Activated T-cell treated with anti-CD3 and anti-CD28 coated beads for 48 hours (primary cell): ENCODE measurements at places on chromosomes 16 and 17.
A peak's percentile ranks its signal among the peaks of the same experiment; 100 is the strongest.

DNA sequence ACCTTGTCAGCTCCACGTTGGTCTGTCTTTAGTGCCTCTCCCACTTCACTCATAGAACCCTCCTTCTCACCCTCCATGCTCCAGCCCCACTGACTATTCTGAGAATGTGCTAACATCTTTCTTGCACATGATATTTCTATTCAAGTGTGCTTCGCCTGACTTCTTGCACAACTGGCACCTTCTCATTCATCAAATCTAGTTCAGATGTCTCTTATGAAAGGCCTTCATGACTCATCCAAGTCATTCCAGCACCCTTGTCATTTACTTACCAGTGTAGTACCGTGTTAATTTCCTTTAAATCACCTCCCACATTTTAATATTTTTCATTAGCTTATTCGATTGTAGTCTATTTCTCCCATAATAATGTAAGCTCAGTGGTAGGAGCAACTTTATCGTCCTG is 197.8 kb upstream of the PIRT start:
- no peak for DNase-seq

- no peak for DNase-seq
Observed at GRCh38 chr17:61219460-61219859, 180.2 kb upstream of the TBX2 start.

- DNase-seq, result peak; percentile 30
Observed at GRCh38 chr16:8660841-8661301, 13.5 kb upstream of the ABAT start.

GRCh38 chr17:73815474-73815873 is 171.2 kb upstream of the SDK2 start:
- DNase-seq, result no peak

- no peak for DNase-seq
Observed at GRCh38 chr17:81483862-81484194, 28.8 kb downstream of the ACTG1 start.

- no peak for DNase-seq
Observed at GRCh38 chr16:28572696-28573510, 19.2 kb downstream of the SGF29 start.

GRCh38 chr16:592518-593306 is 2.8 kb downstream of the RAB40C start:
- DNase-seq, result no peak

DNA sequence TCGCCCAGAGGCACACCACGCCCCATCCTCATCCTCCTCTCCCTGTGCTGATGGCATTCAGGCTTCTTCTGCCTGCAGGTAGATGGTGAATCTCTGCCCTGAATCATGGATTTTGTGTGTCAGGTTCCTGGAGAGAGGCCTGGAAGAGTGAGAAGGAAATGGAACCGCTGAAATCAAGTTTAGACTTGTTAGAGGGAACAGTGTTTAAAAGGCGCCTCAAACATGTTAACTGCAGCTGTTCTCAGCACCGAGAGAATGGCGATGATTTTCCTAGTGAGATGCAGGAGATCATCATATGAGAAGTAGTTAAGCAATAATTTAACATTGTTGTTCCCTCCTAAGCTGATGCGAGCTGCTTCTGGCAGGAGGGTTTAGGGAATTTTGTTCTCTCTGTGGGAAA is 744.4 kb upstream of the EEF2KMT start:
- no peak for DNase-seq

DNA sequence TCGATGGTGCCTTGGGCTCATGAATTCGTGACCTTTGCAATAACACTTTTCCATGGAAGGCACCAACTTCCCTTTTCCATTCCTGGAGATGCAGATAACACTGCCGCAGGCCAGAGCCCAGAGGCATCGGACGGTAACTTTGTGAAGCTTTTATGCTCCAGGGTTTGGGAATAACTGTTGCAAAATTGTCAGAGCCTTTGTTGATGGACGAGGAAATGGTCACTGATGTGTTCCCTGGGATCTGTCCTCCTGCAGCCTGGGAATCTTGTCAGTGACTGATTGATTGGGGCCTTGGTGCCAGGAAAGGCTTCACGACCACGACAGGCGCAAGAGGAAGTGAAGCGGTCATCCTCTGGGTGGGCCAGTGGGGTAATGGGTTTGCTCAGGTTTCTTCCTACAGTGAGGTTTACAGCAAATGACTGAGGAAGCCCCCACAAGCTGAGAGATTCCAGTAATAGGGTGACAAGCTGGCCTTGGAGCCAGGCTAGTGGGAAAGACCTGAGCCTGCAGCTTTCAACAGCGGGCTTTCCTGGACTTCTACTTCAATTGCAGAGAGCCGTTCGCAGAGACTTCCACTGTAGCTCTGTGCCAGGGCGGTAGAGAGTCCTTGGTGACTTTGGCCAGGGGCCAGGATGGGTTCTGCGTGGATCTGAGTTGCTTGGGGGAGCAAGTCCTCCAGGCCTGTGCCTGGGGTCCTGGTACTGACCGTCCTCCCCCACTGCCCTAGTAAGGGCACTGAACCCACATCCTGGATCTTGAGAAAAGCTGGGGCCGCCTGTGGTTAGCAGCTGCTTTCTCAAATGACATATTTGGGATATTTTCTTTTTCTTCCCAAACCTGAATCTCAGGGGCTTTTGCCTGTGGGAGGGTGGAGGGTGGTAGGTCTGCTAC is 37.6 kb downstream of the PGS1 start:
- DNase-seq, result no peak

- DNase-seq, result no peak
Observed at GRCh38 chr17:40615841-40616476, 31.7 kb downstream of the SMARCE1 start.

GRCh38 chr17:250487-251300 is 69.2 kb upstream of the DOC2B start:
- no peak for DNase-seq

GRCh38 chr16:57911743-57912142 is 59.2 kb downstream of the CNGB1 start:
- DNase-seq, result no peak

DNA sequence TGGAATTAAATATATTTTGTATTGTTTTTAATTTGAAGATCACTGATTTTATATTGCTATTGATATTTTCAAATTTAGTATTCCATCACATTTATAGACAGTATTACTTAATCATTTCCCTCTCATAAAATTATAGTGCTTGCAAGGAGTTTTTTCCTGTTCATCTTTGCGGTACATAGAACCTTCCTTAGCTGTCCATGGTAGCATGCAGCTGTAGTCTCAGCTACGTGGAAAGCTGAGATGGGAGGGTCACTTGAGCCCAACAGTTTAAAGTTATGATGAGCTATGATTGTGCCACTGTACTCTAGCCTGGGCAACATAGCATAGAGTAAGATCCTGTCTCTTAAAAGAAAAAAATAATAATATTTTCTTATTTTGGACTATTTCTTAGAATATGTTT is 215.8 kb upstream of the CHMP6 start:
- no peak for DNase-seq

GRCh38 chr16:4561596-4561995 is 5.5 kb downstream of the C16orf96 start:
- DNase-seq, result no peak

DNA sequence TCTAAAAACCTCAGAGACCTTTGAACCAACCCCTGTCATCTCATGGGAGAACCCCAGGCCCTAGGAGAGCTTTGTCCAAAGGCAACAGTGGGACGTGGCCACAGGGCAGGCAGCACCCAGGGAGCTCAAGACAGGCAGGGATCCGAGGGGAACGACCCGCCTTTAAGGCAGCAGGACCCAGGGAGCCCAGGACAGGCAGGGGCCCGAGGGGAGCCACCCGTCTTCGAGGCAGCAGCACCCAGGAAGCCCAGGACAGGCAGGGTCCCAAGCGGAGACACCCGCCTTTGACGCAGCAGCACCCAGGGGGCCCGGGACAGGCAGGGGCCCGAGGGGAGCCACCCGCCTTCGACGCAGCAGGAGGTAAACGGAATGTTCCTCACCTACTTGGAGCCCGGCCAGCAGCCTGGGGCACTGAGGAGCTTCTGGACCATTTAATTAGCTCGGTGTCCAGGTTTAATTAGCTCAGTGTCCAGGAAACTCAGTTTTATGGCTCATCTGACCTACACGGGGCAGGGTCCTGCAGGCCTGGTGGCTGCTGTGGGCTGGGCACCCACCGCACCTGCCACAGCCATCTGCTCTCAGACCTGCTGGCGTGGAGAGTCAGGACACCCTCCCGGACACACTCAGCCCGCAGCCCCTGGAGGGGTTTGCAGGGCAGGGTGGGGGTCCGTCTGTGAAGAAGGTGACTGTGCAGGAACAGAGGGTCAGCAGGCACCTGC is 24.4 kb downstream of the PIEZO1 start:
- no peak for DNase-seq

- no peak for DNase-seq
Observed at GRCh38 chr17:15475631-15476354, 8.4 kb upstream of the CDRT4 start.

GRCh38 chr16:47578573-47578972 is 117.4 kb downstream of the PHKB start:
- DNase-seq, result no peak

DNA sequence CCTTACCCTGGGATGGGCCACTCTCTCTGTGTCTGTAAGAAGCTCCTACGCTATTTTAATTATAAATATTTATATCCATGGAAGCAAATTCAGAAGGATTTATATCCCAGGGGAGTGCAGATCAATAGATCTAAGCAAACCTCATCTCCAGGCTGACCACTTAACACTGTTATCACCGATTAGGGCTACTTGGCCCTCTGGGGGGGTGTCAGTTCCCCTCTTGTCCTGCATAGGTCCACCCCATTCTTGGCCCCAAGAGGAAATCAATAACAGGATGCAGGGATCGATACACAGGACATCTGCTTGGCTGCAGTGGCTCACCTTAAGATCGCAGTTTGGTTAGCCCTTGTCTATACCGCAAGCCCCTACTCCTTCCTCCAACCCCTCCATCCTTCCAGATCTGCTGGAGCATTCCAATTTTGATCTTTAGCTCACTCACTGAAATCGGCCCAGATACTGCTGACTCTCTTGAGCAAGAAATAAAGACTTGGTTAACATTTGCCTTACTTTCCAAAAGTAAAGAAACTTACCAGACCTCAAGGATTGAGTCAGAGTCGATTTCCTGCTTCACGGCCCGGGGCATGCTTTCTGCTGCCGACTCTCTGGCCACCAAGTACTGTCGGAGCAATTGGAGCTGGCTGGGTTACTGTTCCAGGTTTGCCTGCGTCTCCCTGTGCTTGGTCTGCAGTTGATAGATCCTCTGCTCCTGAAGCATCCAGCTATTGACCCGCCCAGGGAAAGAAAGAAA is 112.3 kb upstream of the PMFBP1 start:
- DNase-seq, result no peak

DNA sequence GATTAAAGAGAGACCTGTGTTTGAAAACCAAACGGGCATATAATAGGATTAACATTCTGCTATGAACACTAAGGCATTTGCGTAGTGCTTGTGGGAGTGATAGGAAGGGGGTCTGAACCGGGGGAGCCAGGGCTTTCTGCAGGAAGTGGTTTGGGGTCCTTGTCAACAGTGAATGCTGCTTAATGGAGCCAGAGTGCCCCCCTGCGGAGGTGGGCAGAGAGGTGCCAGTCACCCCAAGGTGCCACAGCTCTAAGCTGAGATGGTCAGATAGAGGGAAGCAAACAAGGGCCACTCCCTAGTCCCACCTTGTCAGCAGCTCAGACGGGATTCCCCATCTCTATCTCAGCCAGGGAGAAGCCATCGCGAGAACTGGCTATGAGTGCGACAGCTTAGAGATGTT is 17.7 kb downstream of the NAA60 start:
- DNase-seq, result no peak

- DNase-seq, result no peak
Observed at GRCh38 chr16:87344165-87344930, 27.2 kb upstream of the C16orf95 start.

- DNase-seq, result no peak
Observed at GRCh38 chr17:80504686-80505413, 28.4 kb upstream of the NPTX1 start.

DNA sequence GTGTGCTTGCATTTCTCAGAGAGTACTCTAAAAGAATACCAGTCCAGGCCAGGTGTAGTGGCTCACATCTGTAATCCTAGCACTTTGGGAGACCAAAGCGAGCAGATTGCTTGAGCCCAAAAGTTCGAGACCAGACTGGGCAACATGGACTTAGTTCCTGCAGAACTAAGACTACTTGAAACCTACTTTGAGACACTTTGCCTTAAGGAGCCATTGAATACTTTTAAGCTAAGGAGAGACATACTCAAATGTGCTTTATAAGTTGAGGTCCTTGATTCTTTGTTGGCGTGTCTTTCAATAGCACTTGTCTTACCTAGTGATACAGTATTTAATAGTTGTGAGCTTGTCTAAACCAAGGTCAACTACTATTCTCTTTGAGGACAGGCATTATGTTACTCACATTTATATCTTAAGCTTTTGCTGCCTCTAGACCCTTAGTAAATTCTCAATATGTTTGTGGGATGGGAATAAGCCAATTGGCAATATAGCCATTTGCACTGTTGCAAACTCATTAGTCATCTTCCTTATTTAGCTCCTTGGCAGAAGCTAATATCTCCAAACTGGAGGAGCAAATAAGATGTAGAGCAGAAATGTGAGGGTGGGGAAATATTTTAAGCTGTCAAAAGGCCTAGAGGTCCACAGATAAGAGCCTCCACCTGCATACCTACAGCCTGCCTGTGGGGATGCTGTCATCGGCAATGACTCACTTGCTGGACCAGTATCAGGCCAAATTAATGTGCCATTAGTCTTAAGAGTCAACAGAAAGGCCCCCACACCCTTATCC is 16.3 kb downstream of the SCPEP1 start:
- DNase-seq, result no peak

- peak; percentile 52 for DNase-seq
Observed at GRCh38 chr16:89409161-89409711, 81.1 kb downstream of the ANKRD11 start.

DNA sequence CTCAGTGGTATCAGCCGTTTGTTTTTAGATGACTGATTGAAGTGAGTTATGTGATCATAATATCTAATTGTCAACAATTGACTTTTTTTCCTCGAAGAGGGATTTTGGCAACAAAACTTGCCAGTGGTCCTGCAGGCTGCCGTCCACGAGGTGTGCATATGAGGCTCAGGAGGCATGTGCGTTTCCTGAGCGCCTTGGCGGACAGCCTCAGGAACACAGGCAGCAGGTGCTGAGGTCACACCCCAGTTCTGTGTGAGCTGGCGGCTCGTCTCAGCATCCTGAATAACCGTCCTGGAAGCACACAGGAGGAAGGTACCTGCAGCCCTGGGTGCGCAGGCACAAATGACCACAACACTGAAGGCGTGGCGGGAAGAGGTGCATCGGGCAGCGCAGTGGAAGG is 11.7 kb downstream of the SPG7 start:
- no peak for DNase-seq
